ENCODE measurements at places on chromosomes 1 and 21.
A peak's percentile ranks its signal among the peaks of the same experiment; 100 is the strongest.

DNA sequence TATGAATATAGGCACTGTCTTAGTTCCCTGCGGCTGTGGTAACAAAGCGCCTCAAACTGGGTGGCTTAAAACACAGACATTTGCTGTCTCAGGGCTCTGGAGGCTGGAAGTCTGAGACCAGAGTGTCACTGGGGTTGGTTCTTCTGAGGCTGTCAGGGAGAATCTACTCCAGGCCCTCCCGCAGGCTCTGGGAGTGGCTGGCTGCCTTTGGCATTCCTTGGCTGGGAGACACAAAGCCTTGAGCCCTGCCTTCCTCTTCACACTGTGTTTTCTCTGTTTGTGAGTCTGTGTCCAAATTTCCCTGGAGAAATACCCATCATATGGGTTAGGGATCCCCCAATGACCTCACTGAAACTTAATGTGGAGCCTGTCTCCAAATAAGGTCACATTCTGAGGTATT is 38.5 kb downstream of the B3GALT5 start:
- no peak for DNase-seq

GRCh38 chr21:45022348-45022675 is 52.1 kb upstream of the ADARB1 start:
- no peak for DNase-seq

DNA sequence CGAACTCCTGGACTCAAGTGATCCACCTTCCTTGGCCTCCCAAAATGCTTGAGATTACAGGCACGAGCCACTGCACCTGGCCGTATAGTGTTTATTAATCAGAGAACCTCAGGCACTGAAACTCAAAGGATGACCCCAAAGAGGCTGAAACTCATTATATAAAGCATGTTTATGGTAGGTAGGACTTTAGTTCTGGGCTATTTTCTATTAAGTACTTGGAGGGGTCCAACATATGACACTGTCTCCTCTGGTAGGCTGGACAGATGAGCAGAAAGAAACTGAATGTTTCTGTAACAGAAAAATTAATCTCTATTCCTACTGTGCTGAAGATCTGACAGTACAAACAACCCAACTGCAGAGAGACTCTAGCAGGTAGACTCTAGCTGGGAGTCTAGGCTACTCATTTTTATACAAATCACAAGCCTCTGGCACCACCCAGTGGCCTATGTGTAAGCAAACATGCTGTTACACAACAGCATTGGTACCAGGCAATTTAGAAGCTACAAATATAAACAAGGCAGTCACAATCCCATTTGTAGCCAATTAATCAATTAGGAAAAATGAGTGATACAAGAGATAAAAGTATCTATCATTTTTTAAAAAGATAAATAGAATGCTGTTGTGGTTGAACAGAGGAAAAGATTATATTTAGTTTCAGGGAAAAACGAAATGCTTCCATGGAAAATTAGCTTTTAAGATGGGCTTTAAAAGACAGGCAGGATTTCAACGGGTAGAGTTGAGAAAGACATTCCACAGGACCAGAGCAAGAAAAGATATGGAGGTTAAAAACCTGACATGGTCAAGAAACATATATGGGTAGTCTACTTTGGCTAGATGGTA is 10.4 kb downstream of the DCAF8 start:
- peak; percentile 62 for DNase-seq

DNA sequence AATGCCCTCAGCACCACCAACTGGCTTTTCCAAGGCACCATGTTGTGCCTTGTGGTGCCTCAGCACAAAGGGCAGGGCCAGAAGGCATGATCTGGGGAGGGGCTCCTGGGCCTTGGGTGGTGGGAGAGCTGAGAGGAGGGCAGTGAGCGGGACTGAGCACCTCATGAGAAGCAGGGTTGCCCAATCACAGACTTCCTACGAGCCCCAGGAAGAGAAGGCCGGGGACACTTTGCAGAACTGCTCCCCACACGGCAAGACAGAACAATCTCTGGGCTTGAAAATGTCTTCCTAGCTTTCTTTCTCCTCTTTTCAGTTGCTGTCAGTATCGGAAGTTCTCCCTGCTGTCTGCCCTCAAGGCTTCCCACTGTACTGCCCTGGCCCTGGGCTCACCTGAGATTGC is 6.8 kb downstream of the KCNJ10 start:
- DNase-seq, result no peak

DNA sequence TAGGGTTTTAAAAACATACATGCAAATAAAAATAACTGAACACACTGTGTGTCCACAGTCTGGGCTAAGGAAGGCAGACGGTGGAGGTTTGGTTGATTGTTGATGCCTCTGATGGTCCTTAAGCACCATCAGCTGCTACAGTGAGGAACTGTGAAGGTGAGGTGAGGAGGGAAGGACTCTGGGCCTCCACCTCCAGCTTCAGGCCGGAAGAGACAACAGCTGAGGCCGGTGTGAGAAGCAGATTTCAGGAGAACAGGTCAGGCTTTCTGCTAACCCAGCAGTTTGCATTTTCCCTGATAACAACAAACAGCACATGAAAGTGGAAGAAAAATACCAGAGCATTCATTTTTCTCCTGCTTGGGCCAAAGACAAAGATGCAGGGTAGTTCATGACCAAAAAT is 189.9 kb upstream of the AJAP1 start:
- no peak for DNase-seq

DNA sequence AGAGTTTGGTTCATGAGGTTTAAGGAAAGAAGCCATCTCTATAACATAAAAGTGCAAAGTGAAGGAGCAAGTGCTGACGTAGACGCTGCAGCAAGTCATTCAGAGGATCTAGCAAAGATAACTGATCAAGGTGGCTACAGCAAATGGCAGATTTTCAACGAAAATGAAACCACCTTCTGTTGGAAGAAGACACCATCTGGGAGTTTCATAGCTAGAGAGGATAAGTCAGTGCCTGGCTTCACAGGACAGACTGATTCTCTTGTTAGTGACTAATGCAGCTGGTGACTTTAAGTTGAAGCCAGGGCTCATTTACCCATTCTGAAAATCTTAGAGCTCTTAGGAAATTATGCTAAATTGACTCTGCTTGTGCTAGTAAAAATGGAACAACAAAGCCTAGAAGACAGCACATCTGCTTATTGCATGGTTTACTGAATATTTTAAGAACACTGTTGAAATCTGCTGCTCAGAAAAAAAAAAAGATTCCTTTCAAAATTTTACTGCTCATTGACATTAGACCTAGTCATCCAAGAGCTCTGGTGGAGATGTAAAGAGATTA is 10.5 kb downstream of the MAEL start:
- no peak for DNase-seq

- DNase-seq, result no peak
Observed at GRCh38 chr1:225440380-225441221, 12.8 kb upstream of the LBR start.

DNA sequence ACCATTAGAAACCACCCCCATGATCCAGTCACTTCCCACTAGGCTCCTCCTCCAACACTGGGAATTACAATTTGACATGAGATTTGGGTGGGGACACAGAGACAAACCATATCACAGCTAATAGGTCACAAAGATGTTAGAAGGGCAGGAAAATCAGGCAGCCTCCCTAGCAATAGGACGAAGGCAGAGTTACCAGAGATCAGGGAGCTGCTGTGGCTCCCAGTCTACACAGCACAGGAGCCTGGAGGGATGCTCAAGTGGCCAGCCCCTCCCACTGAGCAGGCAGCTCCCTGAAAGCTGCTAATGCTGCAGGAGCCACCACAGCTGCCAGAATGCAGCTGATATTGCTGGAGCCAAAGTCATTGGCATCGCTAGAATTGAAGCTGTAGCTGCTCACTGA is 51.0 kb downstream of the CR1L start:
- DNase-seq, result no peak

- DNase-seq, result no peak
Observed at GRCh38 chr1:199784138-199784895, 243.2 kb upstream of the NR5A2 start.

DNA sequence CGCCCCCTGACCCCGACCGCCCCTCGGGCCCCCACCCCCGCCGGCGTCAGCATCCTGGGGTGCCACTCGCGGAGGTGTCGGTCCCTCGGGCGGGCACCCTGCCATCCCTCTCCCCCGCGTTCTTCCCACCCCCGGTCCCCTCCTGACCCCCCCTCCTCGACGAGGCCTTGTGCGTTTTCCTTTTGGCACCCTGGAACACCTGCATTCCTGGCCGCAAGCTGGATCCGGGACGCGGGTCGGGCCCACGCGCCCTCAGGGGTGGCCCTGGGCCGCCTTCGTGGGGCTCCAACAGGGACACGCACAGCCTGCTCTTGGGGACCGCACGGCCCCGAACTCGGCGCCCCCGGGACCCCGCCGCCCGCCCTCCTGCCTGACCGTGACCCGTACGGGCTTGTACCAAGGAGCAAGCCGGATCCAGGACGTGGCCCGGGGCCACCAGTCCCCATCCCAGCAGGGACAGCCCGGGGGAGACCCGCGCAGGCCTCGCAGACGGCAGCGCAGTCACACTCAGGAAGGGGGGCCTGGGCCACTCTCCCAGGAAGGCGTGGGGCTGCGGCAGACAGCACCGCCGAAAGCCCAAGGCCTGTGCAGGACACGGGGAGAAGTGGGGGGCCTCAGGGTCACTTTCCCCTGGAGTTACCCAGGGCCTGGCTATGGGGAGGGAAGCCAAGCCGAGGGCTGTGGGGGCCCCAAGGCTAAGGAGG is 579 bp upstream of the SLC19A1 start:
- no peak for DNase-seq

GRCh38 chr1:44089371-44090048 is 29.1 kb upstream of the KLF17 start:
- no peak for DNase-seq

- DNase-seq, result no peak
Observed at GRCh38 chr1:26410706-26411623, at the start of gene LIN28A. TSS of gene LIN28A (plus strand) at chr1:26410817. CDS start at chr1:26410892, 75 bp downstream.

GRCh38 chr1:21669258-21670058 is at the start of gene RAP1GAP:
TSS of gene RAP1GAP (minus strand) at chr1:21669357. CDS start at chr1:21620032, 49,325 bp downstream.
- DNase-seq, result peak; percentile 59

- DNase-seq, result no peak
Observed at GRCh38 chr1:95232646-95233318, 1.2 kb upstream of the RWDD3 start.

- no peak for DNase-seq
Observed at GRCh38 chr1:175864625-175865024, 121.2 kb upstream of the TNR start.

GRCh38 chr1:154852845-154853244 is 17.2 kb downstream of the KCNN3 start:
- DNase-seq, result no peak

DNA sequence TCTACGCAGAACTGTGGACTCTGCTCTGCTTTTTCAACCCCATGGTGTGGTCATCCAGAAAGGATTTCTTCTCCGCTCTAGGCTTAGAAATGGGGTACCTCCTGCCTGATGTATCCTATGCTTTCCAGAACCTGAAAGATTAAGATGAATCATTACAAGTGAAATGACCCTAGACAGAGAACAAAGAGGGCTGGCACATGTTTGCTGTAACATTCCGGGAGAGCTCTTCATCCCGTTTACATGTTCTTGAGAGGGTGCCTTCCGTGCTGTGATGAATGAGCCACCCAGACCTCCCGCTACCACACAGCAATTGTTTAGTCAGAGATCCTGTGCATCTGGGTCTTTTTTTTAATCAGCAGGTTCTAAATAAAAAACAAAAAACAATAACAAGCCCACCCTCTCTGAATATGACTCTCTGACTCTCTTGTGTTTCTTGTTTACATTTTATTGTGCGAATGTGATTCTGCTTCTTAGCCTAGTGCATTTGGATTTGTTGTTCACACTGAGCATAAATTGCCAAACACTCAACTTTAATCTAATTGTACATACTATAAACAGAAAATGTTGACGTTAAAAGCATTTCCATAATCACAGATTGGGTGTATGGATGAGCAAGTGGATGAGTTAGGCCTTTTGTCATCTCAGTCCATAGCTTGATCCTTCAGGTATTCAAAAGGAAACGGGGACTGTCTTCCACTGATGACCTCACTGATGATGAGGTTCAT is 87.1 kb downstream of the GPR88 start:
- DNase-seq, result no peak

- no peak for DNase-seq
Observed at GRCh38 chr1:39427912-39428311, 63.5 kb upstream of the BMP8A start.

- no peak for DNase-seq
Observed at GRCh38 chr1:67143966-67144365, 9.2 kb upstream of the C1orf141 start.

- DNase-seq, result no peak
Observed at GRCh38 chr1:26429721-26430120, 2.4 kb upstream of the DHDDS start.

DNA sequence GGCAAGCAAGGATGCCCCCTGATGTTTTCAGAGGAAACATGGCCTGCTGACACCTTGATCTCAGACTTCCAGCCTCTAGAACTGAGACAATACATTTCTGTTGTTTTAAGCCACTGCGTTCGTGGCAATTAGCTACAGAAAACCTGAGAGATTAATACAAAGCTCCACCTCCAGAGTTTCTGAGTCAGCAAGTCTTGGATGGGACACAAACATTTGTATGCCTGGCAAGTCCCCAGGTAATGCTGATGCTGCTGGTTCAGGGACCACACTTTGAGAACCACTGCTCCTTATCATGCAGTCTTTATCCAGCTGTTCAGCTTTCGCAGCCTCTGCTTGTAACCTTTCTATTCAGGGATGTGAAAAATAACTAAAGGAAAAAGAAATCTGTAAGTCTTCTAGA is 565.7 kb upstream of the PLXNA2 start:
- no peak for DNase-seq

GRCh38 chr1:92995441-92996430 is 34.5 kb upstream of the DIPK1A start:
- DNase-seq, result no peak

- no peak for DNase-seq
Observed at GRCh38 chr1:2871246-2871815, 69.8 kb upstream of the TTC34 start.

DNA sequence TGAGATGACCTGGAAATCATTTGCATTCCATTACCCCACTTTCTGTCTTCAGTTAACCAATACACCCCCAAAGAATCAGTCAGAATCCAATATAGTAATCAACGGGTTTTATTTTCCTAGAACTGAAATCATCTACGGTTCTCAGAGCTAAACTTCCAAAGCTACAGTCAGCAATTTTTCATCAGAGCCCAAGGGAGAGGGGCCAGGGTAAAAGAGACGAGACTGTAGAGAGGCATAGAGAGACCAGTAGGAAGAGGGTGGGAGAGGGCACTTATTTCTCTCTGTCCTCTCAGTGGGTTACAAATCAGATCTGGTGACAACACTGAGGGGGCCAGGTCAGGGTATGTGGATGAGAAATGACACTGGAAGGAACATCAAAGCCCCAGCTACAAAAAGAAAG is 1.1 kb upstream of the MRPL24 start:
- no peak for DNase-seq

- DNase-seq, result no peak
Observed at GRCh38 chr1:98920441-98921110, 84.1 kb downstream of the PLPPR5 start.

DNA sequence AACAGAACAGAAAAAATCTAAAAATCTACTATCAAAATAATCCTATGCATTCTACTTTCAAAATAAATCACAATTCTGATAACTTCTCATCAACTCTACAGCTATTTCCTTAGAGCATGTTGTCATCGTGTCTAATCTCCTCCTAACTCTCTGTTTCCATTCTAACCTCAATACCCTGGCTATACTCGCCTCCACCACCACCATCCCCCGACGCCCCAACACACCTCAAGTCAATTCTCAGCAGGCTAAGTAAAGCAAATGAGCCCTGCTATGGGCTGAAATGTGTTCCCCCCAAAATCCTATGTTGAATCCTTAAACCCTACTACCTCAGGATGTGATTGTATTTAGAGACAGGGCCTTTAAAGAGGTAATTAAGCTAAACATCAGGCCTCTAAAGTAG is 34.6 kb downstream of the NRDC start:
- DNase-seq, result no peak

Measured in NCI-H1092 treated with DMSO at 0.1 percent for 48 hours (cell line).